ENCODE measurements at places on chromosomes 6 and 20.

DNA sequence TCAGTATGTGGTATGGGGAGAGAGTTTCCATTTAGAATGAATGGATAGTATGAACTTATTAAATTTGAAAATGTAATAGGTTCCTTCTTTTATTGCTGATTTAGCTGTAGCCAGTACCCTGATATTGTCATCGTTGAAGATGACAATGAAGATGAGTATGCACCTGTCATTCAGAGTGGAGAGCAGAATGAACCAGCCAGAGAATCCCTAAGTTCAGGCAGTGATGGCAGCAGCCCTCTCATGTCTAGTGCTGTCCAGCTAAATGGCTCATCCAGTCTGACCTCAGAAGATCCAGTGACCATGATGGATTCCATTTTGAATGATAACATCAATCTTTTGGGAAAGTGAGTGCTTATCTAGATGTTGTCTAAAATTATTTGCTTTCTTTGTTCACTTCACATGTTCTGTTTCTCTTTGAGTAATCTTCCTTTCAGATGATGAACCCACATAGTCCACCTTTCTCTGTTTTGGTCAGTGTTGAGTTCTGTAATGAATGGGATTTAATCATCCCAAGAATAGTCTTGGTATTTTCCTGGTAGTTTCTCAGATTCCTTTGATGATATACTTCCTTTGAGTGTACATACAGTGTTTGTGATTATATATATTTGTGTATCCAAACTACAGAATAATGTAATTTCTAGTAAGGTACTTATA is 23.3 kb downstream of the HSF2 start:
- no peak for DNase-seq

- DNase-seq, result no peak
These were observed 42.3 kb downstream of the DACT2 start for GRCh38 chr6:168277274-168277669.

DNA sequence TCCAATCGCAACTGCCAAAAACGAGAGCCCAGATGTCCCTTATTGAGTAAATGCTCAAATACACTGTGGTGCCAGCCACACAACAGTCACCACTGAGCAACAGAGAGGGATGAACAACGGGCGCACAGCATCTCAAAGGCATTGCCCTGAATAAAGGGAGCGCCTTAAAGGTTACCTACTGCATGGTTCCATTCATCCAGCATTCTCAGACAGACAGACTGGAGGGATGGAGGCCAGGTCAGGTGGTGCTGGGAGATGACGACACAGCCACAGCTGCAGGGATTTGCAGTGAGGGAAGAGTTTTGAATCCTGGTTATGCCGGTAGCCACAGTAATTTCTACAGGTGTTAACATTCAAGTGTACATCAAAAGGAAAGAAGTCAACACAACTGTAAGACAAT is 615.5 kb upstream of the AGPAT4 start:
- DNase-seq, result no peak

- DNase-seq, result no peak
These were observed 37.6 kb downstream of the SLC2A10 start for GRCh38 chr20:46746956-46747526.

DNA sequence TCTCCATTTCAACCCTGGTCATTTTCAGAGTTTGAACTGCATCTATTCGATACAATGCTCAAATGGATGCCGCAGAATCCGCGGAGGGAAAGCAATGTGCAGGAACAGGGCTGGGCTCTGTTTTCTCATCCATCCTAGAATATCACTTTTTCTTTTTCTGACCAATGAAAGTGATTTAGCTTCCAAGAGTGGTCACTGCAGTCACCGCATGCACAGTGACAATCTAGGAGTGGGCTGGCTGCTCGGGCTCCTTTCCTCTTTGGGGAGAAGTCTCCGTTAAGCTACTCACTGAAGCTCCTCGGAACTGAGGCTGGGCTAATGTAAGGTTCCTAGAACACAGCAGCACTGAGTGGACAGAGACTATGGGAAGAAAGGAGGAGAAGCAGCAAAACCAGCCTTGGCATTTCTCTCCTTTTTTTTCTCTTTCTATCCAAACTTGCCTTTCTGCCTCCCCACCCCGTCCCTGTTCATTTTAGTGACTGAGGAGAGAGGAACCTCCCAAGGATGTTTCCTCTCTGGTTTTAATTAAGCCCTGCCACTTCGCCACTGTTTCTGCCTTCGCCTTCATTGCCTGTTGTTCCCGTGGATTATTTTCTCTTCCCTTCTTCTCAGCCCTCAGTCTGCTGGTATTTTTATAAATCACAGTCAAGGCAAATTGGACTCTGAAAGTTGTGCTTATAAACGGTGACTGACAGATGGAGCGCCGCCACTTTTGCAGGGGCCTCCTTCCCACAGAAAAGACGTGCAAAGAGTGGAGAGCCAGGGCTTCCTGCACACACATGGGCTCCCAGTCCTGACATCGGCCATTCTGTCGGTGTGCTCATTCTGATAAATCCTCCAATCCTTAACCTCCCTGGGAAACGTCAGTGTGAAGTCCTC is 41.1 kb downstream of the RAMACL start:
- DNase-seq, result no peak

DNA sequence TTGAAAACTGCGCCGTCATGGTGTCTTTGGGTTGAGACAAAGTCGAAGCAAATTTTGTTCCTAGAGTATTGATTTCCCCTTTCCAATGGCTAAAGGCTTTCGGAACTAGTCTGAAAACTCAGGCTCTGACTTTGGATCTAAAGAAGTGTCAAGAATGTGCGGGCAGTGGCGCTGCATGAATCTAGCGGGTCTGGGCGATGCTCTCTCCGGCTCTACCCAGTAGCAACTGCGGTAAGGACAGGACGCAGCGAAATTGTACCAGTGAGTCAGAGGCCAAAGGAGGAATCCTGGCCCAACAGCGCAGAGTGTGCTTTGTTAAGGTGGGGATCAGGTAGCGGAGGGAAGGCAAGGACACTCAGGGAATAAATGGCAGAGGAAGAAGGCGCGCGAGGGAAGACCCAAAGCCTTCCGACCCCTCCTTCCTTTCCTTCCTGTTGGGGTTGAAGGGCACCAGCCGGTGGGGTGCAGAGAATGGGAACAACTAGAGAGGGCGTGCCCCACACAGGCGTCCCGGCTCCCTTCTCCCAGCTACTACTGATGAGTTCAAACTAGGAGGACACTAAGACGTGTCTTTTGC is 32.1 kb downstream of the HLA-F start:
- no peak for DNase-seq

DNA sequence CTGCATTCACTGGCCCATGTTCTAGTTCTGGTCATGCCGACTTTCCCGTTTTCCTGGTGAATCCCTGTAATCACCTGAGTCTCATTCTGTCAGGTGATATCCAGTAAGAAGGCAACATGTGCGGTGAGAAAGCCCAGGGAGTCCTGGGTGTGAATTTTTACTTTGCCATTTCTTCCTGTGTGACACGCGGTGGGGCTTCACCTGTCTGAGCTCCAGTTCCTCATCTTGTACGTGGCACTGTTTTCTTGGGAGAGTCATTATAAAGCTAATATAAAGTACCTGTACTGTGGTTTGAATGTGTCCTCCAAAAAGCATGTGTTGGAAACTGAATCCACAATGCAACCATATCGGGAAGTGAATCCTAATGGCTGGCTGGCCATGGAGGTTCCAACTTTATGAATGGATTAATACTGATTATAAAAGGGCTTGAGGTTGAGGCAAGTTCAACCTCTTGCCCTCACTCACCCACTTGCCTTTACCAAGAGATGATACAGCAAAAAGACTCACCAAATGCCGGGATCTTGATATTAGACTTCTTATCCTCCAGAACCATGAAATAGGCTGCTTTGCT is 5.1 kb downstream of the HLA-E start:
- DNase-seq, result no peak

Data from DMS79 (cell line).